ENCODE measurements at places on chromosomes 1 and 21. TPM values are rescaled to one million over a fixed set of nuclear protein-coding genes. Genes with fewer than 3 reads are reported as not detected.

Gene TAS1R1
- polyA plus RNA-seq, result 0.04 TPM

Gene DISC1
- polyA plus RNA-seq, result 0.35 TPM

Gene BEND5
- polyA plus RNA-seq, result 1.1 TPM

Gene SLC25A44
- 13.6 TPM for polyA plus RNA-seq

Gene ACTN2
- polyA plus RNA-seq, result 792 TPM

DNA sequence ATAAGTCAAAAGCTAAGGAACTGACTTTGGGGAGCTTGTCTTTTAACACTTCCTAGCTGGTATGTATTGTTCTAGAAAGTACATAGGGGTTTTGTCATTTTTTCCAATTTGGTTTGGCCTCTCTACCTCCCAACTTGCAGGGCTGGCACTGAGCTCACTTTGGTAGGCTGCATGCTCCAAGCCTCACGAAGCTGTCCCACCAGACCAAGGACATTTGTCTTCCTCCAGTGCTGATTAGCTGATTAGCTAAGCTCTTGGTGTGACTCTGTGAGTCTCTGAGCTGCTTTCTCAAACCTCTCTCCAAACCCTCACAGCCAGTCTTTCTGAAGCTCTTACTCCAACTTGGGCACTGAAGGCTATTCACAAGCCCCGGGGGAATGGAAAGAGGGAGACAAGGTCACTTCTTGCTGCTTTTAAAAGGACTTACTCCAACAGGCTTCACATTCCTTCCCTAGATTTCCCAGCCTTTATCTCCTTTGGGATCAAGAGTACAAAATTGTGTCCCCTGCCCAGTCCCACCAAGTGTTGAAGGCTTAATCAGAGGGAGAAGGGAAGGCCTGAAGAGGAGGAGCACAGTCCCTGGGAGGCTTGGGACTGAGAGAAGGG lies 893 bp upstream of the CFAP45 start:
- no peak for DNase-seq

DNA sequence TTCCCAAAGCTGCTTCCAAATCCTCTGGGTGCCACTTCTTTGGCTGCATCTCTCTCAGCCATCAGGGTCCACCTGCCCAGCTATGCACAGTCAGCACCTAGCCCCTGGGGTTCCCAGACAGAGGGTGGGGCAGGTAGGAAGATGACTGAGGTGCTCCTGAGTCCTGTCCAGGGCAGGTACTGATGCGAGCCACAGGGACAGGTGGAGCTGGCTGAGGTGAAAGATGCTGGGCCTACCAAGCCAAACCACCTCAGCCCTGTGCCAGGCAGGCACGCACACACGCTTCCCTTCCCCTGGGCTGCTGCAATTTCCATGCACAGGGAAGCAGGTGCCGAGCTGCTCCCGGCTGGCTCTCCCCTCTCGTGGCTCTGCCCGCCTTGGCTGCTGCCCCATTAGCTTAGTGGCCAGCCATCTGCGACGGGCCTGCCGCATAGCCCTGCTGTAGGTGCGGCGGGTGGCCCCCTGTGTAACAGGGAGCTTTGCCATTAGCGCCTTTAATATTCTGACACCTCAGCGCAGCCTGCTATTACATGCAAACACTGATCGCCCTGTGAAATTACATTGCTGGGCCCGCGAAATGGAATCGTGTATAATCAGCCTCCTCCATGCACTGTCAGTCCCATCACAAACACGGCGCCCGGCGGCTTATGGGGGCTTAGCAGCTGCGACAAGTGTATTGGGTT lies 38.9 kb downstream of the DMAP1 start:
- no peak for DNase-seq

DNA sequence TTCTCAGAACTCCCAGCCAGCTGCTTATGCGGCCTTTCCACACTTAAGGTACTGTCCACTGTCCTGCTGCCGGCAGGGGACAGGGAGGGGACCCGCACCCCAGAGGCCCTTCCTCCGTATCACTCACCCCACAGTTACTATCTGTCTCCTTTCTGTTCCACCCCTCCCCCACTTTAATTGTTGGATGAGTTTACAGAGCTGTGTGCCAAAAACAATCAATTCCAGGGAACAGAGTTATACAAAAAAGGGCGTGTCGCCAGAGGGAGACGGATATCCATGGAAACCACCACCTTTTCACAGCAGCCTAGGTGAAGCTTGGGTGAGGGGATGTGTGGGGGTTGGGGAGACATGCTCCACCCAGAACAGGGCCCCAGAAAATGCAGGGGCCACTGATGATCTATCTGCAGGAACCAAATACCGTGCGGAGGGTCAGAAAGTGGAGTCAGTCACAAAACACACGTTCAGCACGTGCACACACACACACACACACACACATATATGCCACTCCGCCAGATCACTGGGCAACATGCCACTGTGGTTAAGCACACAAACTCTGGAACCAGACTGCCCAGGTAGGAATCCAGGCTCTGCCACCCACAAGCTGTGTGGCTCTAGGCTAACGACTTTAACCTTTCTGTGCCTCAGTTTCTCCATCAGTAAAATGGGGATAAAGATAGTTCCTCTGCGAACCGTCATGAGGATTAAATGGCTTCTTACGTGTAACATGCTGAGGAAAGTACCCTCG lies 30.5 kb downstream of the CASZ1 start:
- no peak for DNase-seq

All from psoas muscle (tissue), 8 donors.